Placental pericyte (primary cell): ENCODE measurements at places on chromosomes 1 and 21. TPM values are rescaled to one million over a fixed set of nuclear protein-coding genes. Genes with fewer than 3 reads are reported as not detected.

Gene FCRL2
- not detected in 2 replicates for total RNA-seq

Gene TFAP2E
- total RNA-seq = under 0.01 TPM in 1 of 2 replicates, not detected in the other

Gene NEK2
- total RNA-seq = 0.44 and 36.2 TPM in 2 replicates

Gene S100A2
- 1.1 and 2.1 TPM in 2 replicates for total RNA-seq

Gene HSD3B2
- total RNA-seq = not detected in 2 replicates

Gene LGR6
- total RNA-seq = under 0.01 TPM in 1 of 2 replicates, not detected in the other

Gene LCE1A
- not detected in 2 replicates for total RNA-seq

Gene GBP5
- total RNA-seq = under 0.01 TPM in 1 of 2 replicates, not detected in the other
